ENCODE measurements at places on chromosomes 7 and 10. TPM values are rescaled to one million over a fixed set of nuclear protein-coding genes. Genes with fewer than 3 reads are reported as not detected.

Gene CFAP46
- 4.8 TPM for total RNA-seq

Gene STK17A
- 13.4 TPM for total RNA-seq

Gene CTNNA3
- 1.5 TPM for total RNA-seq

Gene DYNC1I1
- 0.58 TPM for total RNA-seq

Gene ACSM6
- not detected for total RNA-seq

Gene GDF2
- not detected for total RNA-seq

Gene CCL24
- total RNA-seq, result not detected

Gene HOGA1
- 0.28 TPM for total RNA-seq

Gene FAM13C
- 0.23 TPM for total RNA-seq

DNA sequence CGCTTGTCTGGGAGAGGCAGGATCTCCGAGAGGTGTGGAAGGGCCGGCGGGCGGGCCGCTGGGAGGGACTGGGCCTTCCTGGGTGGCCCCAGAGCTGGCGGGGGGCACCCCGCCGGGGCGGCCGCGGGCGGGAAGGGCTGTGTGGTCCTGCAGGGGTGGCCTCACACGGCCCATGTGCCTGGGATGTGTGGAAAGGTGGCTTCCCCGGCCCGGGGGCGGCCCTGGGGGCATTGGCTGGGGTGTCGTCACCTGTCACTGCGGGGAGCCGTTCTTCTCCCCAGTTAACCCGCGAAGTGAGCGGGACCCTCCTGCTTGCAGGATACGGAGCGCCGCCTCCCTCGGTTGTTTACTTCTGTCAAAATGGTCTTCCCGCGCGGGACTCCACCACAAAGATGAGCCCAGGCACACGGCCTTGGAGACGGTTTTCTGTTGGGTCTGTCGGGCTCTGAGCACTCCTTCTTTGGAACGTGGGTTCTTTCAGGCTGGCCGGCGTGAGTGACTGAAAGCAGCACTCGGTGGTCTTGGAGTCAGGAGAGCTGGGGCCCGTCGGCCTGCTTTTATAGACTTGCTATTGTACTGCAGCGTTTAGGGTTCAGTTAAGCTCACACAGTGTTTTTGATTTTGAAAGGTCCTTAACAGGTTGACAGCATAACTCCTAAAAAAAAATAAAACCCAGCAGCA, 700 bp downstream of the SMC3 start:
- no peak for DNase-seq

DNA sequence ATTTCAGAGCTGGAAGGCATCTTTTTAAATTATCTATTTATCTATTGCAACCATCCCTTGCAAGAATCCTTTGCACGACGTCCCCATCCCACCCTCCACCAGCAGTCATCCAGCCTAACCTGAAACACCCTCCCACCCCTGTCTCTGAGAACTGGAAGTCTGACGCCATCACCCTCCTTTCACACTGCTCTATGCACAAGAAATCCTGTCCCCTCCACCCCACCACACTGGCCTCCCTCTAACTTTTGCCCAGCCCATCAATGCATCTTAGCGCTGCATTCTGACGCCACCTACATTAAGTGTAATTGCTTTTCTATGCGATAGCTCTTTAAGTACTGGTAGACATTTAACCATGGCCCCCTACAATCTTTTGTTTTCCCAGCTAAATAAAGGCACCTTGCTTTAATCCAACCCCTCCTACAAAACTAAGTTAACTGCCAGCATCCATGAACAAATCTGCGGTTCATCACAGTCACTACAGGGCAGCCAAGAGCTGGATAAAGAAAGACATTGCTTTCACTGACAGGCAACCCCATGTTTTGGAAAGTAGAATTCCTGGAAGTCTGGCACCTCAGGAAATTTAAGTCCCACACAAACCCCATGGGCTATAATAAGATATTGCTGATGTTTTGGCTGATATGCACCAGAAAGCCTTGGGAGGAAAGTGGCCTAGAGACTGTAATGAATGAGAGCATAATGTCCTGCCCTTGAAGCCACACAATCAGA, 128.0 kb downstream of the GLI3 start:
- DNase-seq, result no peak

DNA sequence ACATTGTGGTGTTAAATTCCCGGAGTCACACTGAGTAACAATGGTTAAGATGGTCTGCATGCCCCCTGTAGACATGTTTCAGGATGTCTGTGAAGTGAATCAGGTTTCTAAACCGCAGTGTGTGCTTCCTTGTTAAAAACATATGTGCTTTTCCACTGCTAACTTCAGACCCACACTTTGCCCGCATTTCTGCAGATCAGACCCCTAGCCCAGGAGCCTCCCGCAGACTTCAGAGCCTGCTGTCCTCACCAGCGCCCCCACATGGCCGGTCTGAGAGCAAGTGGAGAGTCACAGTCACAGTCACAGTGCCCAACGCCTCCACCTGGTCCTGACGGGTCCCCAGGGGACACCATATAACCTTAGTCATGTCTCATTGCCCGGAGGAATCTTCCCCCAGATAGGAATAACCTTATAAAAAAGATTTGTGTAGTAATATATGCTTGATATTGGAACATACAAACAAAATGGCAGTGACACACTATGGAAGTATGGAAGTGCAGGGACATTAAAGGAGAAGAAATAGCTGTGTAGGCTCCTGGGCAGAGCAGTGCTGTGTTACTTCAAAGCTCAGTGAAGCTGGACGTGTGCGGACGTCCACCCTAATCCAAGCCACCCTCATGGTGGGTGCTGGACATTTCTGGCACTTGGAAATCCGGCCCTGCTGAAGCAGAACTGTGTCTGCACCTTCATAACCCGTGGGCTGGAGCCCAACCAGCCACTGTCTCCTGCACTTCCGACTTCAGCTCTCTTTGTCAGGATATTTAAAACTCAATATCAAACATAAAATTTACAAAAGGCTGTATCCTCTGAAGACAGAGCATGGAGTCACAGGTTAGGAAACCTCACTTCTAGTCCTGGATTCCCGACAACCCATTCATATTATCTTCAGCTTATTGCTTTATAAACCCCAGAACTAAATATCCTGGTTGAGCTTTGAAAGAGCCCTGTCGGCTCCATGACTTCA, 29.0 kb downstream of the GSTO2 start:
- peak; percentile 93 for DNase-seq

GRCh38 chr7:29557954-29558353, 5.7 kb upstream of the PRR15 start:
- DNase-seq, result no peak

GRCh38 chr10:116132780-116133399, 140.1 kb downstream of the GFRA1 start:
- DNase-seq, result no peak

GRCh38 chr7:139495580-139496125, 12.2 kb upstream of the KLRG2 start:
- DNase-seq, result no peak

DNA sequence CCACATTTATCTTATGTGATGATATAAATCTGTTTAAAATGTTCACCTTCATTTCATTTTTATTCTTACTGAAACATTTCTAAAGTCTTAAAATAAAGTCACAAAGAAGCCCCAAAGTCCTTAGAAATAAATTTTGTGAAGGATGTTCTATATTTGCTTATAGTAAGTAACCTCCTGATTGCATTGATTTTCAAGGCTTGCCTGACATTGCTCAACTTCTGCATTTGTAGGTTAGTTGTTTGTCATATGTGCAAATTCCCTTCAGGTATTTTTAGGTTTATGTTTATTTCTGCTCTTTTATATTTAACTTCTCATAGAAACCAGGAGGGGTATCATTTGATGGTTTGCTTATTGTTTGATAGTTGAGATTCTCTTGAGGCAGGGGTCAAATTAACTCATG, 417.8 kb downstream of the ARL4A start:
- DNase-seq, result no peak

DNA sequence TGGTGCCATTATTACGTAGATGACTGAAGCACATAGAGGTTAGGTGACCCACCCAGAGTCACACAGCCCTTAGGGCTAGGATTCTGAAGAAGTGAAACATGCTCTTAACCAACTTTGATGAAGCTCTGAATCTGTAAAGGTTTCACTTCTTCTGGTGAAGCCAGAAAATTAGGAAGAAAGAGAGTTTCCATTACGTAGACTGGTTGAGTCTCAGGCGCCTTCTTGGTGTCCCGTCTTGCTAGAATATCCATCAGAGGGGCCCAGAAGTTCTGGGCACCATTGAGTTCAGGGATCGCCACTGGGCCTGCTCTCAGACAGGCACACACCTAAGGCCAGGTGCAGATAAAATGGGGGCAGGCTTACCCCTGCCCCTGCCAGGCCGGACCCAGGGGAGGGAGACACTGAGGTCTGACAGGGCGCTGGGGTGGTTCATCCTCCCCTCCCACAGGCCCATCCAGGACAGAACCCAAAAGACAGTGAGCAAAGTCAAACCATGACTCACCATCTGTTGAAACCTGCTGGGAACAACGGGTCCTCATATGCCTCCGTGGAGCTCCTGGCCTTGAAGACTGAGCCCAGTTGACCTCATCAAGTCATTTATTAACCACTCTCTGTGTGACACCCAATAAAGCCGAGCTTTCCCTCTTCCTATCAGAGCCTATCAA, 33.2 kb downstream of the DRGX start:
- no peak for DNase-seq

DNA sequence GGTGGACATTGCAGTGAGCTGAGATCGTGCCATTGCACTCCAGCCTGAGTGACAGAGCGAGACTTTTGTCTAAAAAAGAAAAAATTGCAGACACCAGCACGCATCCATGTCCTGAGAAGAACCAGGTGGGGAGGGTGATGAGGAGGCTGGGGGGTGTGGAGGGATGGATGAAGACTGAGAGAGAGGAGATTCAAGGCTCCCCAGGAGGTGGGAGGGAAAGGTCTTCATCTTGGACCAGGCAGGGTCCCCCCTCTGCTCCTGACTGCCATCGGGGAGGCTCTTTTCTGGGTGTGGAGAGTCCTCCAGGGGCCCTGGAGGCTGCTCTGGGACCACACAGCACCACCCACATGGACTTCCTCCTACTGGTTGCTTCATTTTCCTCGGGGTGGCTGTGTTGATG, 1.5 kb downstream of the SCART1 start:
- DNase-seq, result no peak

DNA sequence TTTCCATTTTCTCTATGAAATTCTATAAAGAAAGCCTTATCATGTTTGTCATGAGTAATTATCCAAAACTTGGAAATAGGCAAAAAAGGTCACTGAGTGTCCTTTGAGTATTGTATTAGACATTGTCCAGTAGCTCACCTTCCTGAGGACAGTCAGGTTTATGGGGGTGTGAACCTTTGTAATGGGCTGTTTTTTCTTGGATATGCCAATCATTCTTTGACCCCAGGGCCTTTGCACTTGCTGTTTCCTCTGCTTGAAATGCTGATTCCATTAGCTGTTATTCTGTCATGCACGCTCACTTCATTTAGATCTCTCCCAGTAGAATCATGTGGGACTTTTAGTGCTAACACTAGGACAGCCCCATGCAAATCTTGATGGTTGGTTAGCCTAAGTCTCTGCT, 4.9 kb downstream of the CCDC172 start:
- DNase-seq, result no peak

DNA sequence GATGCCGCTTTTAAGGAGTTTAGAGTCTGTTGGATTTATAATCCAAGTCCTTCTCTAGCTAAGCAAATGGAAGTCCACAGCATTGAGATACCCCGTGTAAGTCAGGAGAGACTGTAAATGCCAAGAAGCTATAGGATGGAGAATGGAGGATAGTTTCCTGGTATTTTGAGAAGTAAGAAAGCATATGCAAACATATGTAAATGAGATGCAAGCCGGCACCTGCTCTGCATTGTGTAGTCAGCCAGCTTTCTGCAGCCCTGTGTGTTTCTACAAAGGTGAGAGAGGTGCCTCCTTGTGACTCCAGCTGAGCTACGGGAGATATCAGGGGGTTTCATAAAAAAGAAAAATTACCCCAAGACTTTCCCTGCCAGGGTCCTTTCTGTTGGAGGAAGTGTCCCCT, 176.3 kb downstream of the RPS24 start:
- DNase-seq, result no peak

DNA sequence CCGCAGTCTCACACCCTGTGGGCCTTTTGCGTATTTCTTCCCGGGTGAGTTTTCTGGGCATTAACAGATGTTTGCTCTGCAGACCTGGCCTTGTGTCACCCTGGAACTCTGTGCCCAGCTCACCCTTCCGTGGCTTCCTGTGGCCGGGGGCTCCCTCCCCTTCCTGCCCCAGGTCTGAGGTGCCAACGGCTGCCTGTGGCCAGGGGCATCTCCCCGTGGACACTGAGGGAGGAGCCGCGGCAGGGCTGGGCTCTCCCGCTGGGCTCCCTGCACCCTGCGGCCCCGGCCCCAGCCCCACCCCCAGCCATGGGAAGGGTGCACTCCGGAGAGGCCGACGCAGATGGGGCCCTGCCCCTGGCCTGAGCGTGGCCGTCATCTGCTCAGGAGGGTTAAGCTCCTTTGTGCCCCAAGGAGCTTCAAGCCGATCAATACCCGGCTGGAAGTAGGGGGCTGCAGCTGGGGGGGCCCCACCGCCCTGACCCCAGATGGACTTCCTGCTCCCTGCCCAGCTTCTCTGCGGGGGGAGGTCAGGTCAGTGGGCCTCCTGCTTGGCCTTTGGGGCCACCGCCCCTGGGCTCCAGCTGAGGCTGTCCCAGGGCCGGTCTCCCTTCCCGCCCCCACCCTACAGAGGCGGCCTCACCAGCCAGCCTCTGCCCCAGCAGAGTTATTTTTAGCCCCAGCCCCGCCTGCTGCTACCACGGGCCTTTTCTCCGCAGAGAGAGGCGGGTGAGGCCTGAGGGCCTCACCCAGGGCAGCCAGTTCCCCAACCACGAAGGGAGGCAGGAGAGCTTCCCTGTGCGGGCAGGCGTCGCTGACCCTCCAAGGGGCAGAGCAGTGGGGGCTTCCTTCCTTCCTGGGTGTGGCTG, 24.2 kb downstream of the PWWP2B start:
- no peak for DNase-seq

DNA sequence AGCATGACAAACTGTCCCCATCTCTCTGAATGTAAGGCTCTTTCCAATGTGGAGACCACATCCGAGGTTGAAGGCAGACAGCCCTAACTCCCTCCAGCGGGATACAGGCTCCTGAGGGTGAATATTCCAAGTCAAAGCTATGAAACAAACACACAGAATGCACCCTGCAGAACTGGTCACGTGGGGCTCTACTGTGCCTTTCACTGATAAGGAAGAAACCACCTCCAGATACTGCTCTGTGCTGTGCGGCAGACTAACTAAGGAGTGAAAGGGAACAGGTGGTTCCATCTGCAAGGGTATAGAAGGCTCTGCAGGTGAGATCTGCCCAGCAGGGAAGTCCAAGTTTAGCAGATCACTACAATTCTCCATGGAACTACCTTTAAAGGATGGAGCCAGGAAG, 534.4 kb downstream of the KCNMA1 start:
- DNase-seq, result no peak

DNA sequence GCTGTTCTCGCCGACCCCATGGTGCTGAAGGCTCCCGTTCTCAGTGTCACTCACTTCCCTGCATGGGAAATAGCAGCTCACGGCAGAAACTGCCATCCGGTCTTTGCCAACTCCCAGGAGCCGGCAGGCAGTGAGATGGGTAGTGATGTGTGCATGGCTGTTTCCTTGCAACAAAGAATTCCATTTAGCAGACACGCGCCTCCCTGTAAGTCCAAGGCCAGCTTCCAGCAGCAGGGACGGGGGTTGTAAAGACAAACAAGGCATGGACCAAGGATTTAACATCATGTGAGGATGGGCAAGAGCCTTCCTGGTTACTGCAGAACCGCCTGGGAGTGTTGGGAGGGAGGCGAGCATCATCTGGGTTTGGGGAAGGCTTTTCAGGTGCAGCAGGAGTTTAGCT, 273.1 kb downstream of the GLRX3 start:
- no peak for DNase-seq

- no peak for DNase-seq
Measured at GRCh38 chr10:62578916-62579315, 204.7 kb downstream of the ZNF365 start.
